GM03348 (cell line): ENCODE measurements at places on chromosomes 12 and 14.
A peak's percentile ranks its signal among the peaks of the same experiment; 100 is the strongest.

DNA sequence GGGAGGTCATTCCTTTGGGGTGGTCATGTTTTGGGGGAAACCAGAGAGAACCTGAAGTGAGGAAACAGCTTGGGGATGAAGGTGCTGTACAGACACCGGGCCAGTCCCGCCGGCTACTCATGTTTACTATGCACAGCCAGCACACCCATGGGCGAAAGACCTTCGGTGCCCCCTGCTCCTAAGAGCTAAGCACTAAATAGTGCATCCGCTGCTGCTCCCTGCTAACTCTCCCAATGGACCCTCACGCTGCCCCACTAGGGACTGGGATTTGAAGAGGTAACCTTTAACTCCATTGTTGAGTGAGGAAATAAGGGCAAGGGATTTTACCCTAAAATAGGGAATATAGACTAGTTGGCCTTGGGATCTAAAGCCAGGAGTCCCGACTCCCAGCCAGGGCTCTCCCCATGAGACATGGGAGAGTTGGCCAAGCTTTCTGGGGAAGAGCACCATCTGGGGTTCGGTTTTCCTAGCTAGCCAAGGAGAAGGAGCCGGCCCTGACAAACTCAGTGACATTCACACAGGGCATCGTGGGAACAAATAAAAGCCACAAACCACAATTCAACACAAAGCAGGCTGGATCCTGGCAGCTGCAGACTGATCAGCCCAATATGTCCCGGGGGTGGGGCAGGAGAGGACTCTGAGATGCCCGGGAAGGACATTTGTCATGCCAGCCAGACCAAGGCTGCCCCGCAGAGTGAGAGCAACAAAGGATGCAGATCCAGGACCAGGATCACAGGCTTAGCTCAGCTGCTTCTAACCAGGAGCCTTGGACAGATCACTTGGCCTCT lies 91.7 kb downstream of the SINHCAF start:
- no peak for DNase-seq

DNA sequence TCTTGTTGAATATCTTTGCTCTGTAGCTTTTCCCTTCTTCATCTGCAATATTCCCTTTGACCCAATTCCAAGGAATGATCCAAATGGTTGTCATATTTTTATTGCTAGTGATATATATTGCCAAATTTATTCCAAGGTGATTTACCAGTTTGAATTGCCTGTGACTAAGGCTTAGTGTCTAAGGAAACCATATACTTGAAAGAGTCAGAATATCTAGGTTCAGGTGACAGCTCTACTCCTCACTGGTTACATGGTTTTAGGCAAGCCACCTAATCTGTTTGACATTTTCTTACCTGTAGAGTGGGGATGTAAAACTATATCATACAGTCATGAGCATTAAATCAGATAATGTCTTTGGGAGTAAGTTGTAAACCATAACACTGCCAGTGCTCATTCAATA lies 473.8 kb downstream of the NPAS3 start:
- no peak for DNase-seq

DNA sequence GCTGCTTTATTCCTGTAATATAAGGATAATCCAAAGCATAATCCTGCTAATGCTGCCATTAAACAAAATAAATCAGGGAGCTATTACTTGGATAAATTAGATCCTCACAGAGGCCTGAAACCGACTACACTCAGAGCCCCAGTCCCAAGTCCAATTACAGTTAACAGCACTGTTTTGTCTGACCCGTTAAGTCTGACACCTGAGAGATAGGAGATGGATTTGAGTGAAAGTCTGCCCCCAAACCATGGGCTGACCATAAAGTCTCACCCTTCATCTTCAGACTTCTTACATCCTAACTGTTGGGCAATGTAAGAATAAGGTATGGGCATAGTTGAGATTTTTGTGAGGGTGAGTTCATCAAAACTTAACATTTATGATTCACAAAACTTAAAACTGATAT lies 181.7 kb downstream of the PLCZ1 start:
- DNase-seq: no peak

DNA sequence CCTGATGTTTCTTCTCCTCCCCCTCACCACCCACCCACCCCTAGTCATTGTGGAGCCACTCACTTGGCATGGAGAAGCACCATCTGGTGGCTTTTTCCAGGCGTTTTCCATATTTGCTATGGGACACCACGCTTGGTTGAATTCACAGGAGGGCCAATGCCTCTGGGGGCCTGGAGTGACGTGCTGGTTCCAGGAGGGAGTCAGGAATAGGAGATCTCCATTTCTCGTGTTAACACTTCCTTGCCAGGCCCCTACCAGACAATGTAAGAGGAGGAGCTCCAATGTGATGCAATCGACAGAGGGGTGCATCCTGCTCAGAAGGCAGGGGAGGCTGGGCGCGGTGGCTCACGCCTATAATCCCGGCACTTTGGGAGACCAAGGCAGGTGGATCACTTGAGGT lies 21.6 kb upstream of the TESC start:
- DNase-seq: no peak

GRCh38 chr12:22467190-22467589 lies 77.2 kb downstream of the C2CD5 start:
- no peak for DNase-seq

- DNase-seq: no peak
Observed at GRCh38 chr12:69225251-69225910, 14.0 kb upstream of the CPSF6 start.

DNA sequence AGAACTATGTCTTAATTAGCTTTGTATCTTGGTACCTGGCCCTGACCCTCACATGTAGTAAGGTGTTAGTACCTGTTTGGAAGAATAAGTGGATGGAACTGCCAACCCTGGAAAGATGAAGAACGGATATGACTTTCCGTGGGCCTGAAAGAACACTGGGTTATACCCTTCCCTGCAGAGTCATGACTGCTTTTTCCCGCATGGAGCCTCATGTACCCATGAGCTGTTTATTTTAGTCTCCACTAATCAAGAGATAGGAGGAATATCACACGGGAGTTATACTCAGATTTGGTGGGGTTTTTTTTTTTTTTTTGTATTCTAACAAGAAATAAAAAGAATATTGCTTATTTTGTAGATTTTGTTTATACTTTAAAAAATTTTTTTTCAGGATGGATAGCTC lies 15.9 kb downstream of the DLST start:
- DNase-seq: no peak

DNA sequence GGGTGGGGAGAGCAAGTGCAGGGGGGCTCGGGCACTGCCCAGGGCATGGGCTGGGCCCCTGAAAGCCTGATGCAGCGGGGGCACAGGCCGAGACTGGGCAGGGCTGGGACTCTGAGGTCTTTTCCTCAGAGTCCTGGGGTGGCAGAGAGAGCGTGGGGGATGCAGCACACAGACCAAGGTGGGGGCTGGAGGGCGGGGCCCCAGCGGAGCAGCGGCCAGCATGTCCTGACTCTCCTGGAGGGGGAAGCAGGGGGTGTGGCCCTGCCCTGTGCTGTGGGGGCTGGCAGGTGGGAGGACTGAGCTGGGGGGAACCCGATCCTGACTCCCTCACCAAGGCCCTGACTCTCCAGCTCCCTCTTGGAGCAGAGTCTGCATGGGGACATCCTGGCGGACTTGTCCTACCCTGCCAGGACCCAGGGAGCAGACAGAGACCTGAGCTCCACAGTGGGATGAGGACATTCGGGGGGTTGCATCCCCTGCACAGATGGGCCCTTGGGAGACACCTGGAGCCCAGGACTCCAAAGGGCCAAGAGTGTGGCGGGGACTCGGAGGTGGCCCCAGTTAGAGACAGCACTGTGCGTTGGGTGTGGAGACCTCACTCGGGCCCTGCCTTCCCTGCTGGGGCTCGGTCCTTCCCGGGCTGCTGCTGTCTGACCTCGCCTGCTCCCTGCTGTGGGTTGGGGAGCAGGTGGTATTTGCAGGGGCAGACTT lies 326.1 kb downstream of the TMEM121 start:
- no peak for DNase-seq

DNA sequence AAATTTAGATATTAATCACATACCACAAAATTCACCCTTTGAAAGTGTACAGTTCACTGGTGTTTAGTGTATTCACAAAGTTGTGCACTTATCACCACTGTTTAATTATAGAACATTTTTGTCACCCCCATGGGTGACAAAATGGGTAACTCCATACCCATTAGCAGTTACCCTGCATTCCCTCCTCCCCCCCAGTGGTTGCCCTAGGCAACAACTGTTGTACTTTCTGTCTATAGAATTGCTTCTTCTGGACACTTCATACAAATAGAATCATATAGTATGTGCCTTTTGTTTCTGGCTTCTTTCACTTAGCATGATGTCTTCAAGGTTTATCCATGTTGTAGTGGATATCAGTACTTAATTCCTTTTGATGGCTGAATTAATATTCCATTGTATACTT lies 52.7 kb downstream of the FBXO34 start:
- DNase-seq: no peak

DNA sequence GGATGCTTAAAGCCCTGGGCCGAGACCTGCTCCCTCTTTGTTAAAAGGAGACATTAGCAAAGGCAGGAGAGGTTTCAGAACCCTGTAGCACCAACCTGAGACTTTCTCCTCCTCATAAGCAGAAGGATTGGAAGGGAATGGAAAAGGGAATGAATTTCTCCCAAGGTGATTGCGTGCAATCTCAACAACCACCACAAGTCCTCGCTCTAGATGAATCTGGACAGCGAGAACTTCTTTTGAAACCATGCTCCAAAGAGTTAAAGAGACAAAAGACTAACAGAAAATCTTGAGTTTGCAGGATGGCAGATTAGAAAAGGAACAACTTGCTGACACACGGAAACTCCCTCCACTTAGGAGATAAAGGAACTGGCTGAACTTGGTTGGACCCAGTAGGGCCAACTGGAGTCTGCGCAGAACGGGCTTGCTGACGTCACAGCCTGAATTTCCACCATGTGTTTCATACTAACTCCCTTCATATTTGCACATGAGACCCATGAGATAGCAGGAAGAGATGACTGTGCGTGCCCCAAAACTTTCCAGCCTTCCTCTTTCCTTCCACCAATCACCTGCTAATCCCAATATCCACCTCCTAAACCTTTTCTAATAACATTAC lies 137.0 kb downstream of the PTPN11 start:
- no peak for DNase-seq

DNA sequence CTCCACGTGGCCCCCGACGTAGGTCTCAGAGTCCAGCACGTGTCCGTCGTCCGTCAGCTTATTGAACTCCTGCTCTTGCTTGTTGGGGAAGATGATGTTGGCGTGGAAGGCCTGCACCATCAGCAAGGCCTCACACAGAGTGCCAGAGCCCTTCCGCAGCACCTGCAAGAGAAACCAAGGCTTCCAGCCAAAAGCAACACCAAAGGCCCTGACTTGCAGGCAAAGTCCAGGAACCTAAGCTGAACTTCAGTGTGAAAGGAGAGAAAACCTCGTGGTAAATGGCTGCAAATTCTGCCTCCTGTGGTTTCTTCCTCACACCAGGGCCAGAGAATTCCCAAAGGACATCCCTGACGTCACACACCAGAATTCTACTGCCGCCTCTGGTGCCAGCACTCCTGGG lies 14.5 kb downstream of the POLE start:
- no peak for DNase-seq

DNA sequence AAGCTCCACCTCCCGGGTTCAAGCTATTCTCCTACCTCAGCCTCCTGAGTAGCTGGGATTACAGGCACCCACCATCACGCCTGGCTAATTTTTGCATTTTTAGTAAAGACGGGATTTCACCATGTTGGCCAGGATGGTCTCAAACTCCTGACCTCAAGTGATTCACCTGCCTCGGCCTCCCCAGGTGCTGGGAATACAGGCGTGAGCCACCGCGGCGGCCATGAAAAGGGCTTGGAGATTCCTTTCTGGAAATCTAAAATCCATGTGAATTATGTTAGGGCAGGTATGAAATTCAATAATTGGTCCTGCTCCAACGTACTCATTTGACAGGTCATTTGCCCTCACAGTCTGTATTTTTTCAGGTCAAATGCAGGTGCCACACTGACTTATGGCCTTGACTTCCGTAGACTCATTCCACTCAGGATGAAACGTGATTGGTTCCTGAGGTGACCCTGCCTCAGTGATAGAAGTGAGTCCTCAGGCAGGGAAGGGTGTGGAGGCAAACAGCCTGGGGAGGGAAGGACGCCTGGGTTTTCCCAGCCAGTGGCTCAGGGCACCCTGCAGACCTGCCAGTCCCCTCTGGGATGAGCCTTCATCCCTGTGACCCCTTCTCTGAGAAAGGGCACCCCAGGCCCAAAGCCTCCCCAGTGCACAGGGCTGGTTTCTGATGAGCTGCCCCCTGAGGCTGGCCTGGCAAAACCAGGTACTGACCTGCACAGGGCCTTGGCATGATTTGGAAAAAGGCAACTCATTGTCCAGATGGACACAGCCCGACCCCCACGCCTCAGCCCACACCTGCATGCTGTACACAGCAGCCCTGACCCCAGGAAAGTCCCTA lies 48.7 kb downstream of the PSMA6 start:
- no peak for DNase-seq

DNA sequence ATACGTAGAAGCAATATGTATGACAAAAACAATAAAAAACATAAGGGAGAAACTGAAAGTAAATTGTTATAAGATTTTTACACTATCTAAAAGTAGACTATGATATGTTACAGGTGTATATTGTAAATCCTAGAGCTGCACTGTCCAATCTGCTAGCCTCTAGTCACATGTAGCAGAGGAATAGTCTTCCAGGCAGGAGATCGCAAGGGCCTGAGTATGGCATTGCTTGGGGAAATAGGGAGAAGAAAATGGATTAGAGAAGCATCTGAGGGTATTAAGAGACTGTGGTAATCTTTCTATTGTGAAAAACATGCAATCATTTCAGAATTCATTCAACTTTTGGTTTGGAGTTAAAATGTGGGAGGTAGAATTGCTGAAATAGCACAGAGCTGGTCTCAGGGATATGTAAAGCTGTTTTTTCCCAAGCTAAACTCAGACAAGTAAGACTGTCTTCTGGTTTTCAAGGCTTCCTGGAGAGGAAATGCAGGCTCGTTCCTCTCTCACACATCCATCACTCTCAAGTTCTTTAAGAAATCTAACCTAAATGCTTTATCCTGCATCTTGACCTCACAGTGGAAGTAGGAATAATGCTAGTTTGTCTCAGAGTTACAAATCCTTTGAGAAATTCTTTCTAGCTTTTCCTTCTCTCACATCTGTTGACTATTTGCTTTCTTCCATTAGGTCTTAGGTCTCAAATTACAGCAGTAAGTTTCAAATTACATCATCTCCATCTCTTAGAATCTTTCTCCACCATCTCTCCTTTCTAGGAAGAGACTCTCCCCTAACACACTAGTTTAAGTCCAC lies 7.6 kb upstream of the CCDC184 start:
- peak; percentile 33 for DNase-seq

- no peak for DNase-seq
Observed at GRCh38 chr12:117050060-117050459, 49.2 kb downstream of the TESC start.

- DNase-seq: no peak
Observed at GRCh38 chr14:104528496-104528895, 51.1 kb upstream of the C14orf180 start.

- no peak for DNase-seq
Observed at GRCh38 chr14:96384053-96384452, 7.9 kb upstream of the AK7 start.

- DNase-seq: peak; percentile 76
Observed at GRCh38 chr14:91980157-91980556, 32.7 kb upstream of the FBLN5 start.

- no peak for DNase-seq
Observed at GRCh38 chr14:30296931-30297405, 262.0 kb upstream of the G2E3 start.

GRCh38 chr14:30020271-30020670 lies 92.6 kb upstream of the PRKD1 start:
- DNase-seq: no peak
